ENCODE measurements at places on chromosomes 4 and X.

GRCh38 chr4:145341381-145341780 is 140.3 kb upstream of the SMAD1 start:
- H3K4me3 ChIP-seq, result no peak overlapping the region
- no peaks in the 10 kb centered on the region for H3K4me1 ChIP-seq
- H3K36me3 ChIP-seq, result no peaks in the 10 kb centered on the region
- DNase-seq, result no peak
- H3K27ac ChIP-seq, result no peak overlapping the region

DNA sequence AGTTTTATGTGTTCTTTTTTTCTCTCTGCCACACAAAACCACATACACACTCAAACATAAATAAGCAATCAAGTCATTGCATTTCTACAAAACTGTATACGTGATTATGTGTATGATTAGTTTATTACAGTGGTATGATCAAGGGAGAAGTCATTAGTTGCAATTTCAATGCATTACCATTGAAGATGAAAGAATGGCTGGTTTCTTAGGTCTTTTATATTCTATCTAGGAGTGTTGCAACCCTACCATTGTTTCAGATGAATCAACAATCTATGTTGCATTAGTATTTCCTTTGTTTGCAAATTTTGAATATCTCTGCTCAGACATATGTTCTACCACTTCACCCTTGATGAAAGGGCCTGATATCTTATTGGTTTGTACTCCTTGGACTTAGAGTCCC is 6.8 kb downstream of the ANXA3 start:
- DNase-seq, result no peak
- no peak overlapping the region for H3K4me3 ChIP-seq
- no peak overlapping the region for H3K27ac ChIP-seq
- H3K36me3 ChIP-seq, result no peaks in the 10 kb centered on the region
- H3K27me3 ChIP-seq, result no peaks in the 10 kb centered on the region

DNA sequence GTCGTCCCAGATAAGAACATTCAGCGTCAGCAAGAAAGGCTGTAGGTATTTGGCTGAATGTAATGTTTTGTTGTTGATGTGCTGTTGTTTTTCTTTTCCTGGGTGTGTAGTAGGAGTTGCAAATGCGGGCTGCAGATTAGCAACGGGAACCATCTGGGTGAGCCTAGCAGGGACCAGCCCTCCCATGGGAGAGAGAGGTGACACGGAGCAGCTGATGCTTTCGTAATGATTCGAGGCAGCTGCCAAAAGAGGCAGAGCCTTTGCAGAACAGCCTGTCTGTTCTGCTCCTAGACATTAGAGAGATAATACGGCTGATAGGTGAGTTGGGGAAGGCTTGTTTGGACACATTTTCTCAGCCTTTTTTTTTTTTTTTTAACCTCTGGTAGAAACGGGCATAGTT is 25.3 kb downstream of the ARSF start:
- no peak overlapping the region for H3K4me3 ChIP-seq
- no peak for DNase-seq
- H3K4me1 ChIP-seq, result no peaks in the 10 kb centered on the region

GRCh38 chrX:13051529-13052172 is 7.2 kb upstream of the FAM9C start:
- peaks cover 39% of the 10 kb centered on the region for H3K4me1 ChIP-seq
- DNase-seq, result no peak
- peak overlapping the region; percentile 74 for H3K27ac ChIP-seq
- peak overlapping the region; percentile 25 for H3K4me3 ChIP-seq
- H3K36me3 ChIP-seq, result no peaks in the 10 kb centered on the region

GRCh38 chrX:144801786-144802185 is 445.5 kb upstream of the SPANXN1 start:
- no peak overlapping the region for H3K4me3 ChIP-seq
- H3K27ac ChIP-seq, result no peak overlapping the region
- DNase-seq, result no peak

GRCh38 chr4:113976741-113977525 is 2.5 kb downstream of the ARSJ start:
- H3K27ac ChIP-seq, result no peak overlapping the region
- no peak overlapping the region for H3K4me3 ChIP-seq
- DNase-seq, result no peak
- H3K36me3 ChIP-seq, result no peaks in the 10 kb centered on the region

DNA sequence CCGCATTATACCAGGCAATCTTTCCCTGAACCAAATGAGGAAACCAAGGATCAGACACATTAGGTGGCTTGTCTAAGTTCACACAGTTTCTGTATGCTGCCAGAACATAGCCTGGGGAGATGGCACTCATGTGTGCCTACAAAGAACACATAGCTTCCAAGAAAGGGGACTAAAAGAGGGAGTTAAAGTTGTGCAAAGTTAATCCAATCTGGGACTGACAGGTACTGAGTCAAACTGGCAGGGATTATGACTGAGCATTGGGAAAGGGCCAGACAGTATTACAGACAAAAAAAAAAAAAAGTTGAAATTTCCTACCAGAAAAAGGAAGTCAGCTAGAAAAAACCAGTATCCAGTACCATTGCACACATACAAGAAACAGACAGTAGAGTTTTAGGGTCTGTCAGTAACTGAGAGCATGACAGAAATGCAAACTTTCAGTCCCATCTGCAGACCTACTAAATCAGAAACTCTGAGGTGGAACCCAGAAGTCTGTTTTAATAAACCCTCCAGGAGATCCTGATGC is 37.2 kb downstream of the ADAMTS3 start:
- H3K4me3 ChIP-seq, result no peak overlapping the region
- no peaks in the 10 kb centered on the region for H3K4me1 ChIP-seq
- H3K27me3 ChIP-seq, result no peaks in the 10 kb centered on the region
- no peak overlapping the region for H3K27ac ChIP-seq
- no peaks in the 10 kb centered on the region for H3K36me3 ChIP-seq

DNA sequence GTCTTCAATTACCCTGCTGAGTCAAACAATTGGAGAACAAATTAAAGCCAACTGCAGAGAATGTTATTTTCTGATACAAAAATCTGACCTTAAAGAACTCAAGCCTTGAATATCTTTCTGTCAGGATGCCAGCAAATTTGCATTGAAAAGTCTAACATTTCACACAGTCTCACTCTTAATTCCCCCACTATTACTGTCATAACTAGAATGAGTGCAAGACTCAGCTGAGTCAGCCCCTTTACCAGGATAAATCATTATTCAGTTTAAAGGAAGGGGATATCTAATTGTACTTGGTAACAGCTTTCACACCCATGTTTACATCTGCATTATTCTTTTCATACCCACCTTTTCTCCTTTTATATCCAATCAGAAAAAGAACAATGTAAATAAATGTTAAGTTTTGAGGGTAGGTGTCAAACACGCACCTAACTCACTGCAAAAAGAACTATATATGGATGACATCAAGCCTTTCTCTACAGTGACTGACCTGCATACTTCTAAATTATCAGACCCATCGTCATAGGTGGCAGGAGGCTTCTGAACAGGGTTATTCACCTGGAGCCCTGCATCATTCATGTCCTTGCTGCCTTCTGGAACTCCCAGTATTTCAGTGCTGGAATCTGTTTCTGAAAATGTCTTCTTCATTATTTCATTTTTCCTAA is 117.4 kb downstream of the TMA16 start:
- no peak for DNase-seq
- H3K27me3 ChIP-seq, result no peaks in the 10 kb centered on the region
- H3K36me3 ChIP-seq, result no peaks in the 10 kb centered on the region
- H3K4me3 ChIP-seq, result no peak overlapping the region

GRCh38 chr4:2093265-2093664 is 34.1 kb downstream of the NAT8L start:
- no peak overlapping the region for H3K4me3 ChIP-seq
- H3K4me1 ChIP-seq, result no peaks in the 10 kb centered on the region
- H3K27me3 ChIP-seq, result no peaks in the 10 kb centered on the region
- no peak for DNase-seq

GRCh38 chr4:63607169-63607872 is 801.9 kb downstream of the TECRL start:
- H3K27me3 ChIP-seq, result no peaks in the 10 kb centered on the region
- no peaks in the 10 kb centered on the region for H3K4me1 ChIP-seq
- no peak for DNase-seq
- no peak overlapping the region for H3K27ac ChIP-seq
- no peaks in the 10 kb centered on the region for H3K36me3 ChIP-seq
- H3K4me3 ChIP-seq, result no peak overlapping the region

DNA sequence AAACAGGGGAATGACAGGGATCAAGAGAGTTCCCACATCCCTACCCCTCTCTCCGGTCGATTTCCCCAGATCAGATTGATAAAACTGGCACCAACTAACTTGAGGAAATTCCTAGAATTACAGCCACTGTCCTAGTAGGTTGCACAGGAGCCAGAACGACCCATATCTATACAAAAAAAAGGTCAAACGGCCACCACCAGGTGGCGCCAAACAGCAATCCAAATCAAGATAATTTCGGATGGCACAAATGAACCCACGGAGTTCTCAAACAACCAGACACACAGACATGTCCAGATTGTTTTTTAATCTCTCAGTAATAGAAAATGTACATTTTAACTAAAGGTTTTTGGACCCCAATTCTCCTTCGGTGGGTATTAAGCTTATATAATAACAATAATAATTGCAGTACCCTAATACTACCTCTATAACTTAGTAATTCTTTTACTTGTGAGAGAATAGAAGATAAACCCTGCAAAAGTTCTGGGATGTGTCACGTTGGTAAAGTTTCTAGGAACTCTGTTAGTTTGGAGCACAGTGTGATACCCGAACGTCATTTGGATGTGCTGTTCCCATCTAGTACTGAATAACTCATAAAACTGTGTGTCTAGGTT is 212.6 kb downstream of the SPOCK3 start:
- DNase-seq, result peak; percentile 16
- no peaks in the 10 kb centered on the region for H3K36me3 ChIP-seq
- no peak overlapping the region for H3K27ac ChIP-seq

- H3K4me1 ChIP-seq, result peaks cover 16% of the 10 kb centered on the region
- H3K4me3 ChIP-seq, result peak overlapping the region; percentile 65
- no peak for DNase-seq
- peak overlapping the region; percentile 99 for H3K27ac ChIP-seq
- H3K36me3 ChIP-seq, result peaks cover 27% of the 10 kb centered on the region
Measured at GRCh38 chrX:48573690-48574269, 504 bp upstream of the RBM3 start.

- no peaks in the 10 kb centered on the region for H3K36me3 ChIP-seq
- peak overlapping the region; percentile 59 for H3K4me3 ChIP-seq
- DNase-seq, result peak; percentile 89
Measured at GRCh38 chrX:135003876-135004623, 13.3 kb downstream of the SMIM10 start.

- no peaks in the 10 kb centered on the region for H3K27me3 ChIP-seq
- H3K27ac ChIP-seq, result no peak overlapping the region
- no peaks in the 10 kb centered on the region for H3K4me1 ChIP-seq
- no peak for DNase-seq
- no peak overlapping the region for H3K4me3 ChIP-seq
- no peaks in the 10 kb centered on the region for H3K36me3 ChIP-seq
Measured at GRCh38 chr4:85737254-85737653, 262.3 kb downstream of the ARHGAP24 start.

All from naive thymus-derived CD4-positive, alpha-beta T cell (primary cell).